ENCODE measurements at places on chromosomes 7 and 10.

DNA sequence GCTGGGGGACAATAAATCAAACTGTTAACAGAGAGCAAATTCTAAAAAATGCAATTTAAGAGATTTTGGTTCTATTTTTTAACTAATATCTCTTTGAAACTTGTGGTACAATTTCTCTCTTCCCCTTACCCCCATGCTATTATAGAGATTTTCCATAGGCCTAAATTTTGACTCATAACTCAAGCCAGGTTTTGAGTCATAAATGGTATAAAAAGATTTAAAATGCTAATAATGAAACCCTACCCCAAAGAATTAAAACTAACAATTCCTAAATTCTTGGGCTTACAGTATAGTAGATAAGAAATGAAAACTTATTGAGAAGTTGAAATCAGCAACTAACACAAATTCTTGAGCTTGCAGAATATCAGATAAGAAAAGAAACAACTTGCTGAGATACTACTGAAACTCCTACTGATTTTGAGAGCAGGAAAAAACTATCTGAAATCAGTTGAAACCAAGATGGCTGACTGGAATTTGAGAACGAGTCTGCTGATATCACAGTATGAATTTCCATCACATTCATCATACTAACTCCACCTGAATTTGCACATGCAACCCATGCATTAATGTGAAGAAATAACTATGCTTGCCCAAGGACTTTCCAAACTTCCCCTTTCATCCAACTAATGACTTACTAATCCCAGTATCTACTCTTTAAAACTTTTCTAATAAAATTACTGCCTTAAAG is 36.3 kb downstream of the POT1 start:
- DNase-seq: no peak

DNA sequence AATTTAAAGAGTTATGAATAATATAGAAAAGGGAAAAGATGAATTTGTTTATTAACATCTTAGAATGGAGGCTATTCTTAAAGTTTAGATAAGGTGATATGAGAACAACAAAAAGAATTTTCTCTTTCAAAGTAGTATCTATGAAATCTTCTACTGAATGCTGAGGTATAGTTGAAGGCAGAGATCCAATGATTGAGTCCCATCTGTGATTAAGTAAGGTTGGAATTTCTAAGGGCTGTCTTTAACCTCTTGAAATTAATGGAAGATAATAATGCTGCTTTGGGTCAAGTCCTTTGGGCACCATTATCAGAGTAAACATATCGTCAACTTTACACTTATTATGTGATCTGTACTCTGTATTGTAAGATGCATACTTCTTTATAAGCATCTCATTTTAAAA is 307.9 kb downstream of the PRKG1 start:
- DNase-seq: no peak

GRCh38 chr10:18684416-18684815 is 25.2 kb downstream of the ARL5B start:
- DNase-seq: no peak

- no peak for DNase-seq
These were observed 311.6 kb downstream of the EXOC4 start for GRCh38 chr7:133564484-133564883.

GRCh38 chr7:111743244-111743847 is 181.1 kb upstream of the IMMP2L start:
- DNase-seq: no peak

DNA sequence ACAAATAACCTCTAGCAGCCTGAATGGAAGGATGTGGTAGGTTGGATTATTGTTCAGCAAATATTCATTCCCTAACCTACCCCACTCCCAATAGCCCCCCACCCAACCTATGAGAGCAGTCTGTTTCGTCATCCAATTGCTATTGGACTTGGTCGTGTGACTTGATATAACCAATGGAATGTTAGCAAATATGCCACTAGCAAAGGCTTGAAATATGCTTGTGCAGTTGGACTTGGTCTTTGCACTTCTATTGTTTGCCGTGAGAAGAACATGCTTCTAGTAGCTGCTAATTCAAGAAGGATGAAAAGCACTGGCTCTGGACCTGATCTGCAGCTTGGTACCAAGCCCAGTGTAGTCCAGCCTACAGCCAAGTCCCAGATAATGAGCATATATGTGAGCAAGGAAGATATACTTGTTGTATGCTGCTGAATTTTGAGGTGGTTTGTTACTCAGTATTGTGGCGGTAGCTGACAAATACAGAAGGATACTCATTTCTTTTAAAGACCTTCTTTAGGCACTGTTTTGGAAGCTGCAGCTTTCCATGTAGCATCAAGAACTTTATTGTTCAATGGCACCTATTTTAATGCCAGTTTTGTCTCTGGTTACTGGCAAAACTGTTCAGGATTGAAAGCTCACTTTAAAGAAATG is 180.4 kb downstream of the EXOC4 start:
- no peak for DNase-seq

DNA sequence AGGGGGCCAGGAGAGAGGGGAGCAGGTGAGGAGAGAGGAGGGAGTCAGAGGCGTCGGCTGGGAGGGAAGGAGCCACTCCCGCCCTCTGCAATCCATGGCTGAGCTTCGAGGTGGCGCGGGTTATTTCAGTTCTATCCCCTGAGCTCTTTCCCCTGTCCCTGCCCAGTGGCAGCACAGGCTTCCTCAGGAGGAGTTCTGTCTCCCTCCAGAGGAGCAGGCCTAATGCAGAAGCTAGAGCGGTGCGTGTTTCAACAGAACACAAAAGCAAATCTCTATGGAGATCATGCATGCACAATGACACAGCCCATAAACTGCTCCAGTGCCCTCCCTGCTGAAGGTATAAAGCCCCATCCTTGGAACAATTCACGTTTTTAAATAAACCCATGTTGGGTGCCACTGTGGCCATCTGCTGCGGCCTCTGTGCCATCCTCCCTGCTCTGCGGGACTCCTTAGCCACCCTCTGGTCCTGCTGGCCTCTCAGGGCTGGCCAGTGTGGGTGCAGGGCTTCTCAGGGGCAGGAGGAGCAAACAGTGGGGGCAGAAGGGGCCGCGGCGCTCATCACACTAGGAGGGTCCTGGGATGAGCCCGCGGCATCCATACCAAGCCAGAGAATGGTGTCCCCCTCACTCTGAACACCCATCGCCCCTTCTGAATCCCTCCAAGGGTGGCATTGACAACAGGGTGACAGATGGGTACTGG is 192.6 kb upstream of the LYZL2 start:
- DNase-seq: no peak

DNA sequence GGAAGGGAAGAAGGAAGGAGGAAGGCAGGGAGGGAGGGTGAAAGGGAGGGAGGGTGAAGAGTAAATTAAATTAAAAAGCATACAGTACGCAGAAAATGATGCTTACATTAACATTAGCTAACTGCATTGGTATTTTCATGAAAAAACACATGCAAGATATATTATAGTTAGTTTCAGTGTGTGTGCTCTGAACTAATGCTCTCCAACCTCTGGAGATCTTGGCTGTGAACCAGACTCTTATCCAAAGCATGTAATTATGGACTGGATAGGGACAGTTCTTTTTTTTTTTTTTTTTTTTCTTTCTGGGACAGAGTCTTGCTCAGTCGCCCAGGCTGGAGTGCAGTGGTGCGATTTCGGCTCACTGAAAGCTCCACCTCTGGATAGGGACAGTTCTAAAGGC is 357.0 kb downstream of the FRMD4A start:
- DNase-seq: no peak

- peak; percentile 40 for DNase-seq
These were observed 29.8 kb downstream of the RSU1 start for GRCh38 chr10:16787361-16787791.

DNA sequence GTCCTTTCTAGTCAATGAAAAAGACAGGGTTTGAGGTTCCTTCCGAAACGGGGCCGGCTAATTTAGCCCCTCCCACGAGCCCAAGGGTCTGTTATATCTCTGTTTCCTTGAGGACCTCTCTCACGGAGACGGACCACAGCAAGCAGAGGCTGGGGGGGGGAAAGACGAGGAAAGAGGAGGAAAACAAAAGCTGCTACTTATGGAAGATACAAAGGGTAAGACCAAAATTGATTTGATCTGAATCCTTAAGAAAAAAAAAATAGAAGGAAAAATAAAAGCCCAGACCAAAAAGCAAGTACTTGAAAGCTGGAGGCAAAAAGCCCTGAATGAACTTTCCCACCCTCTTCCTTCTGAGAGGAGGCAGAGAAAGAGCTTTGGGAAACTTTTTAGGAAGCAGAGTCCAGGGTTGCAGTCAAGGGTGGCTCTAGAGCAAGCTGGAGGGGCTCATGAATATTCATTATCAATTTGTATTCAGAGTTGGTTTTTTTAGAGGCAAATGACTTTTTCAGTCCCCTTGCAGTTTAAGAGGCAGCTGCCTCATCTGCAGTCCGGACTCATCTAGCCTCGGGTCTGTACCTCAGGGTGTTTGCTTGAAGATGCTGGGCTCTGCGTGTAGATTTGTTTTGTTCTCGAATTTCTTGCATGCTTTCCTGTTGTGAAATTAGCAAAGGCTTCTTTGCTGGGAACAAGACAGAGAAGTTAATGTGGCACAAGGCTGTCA is at the start of gene ENTPD1:
Gene ENTPD1, plus strand, starts transcription at position 123 of the 721 bp plus-strand sequence. Its CDS starts 77 bp downstream, at position 200.
- no peak for DNase-seq

GRCh38 chr10:11462071-11462470 is 149.4 kb downstream of the USP6NL start:
- no peak for DNase-seq

GRCh38 chr10:130111852-130112180 is 1.2 kb upstream of the C10orf143 start:
- no peak for DNase-seq

- no peak for DNase-seq
These were observed 238.9 kb upstream of the PLXDC2 start for GRCh38 chr10:19577381-19577780.

DNA sequence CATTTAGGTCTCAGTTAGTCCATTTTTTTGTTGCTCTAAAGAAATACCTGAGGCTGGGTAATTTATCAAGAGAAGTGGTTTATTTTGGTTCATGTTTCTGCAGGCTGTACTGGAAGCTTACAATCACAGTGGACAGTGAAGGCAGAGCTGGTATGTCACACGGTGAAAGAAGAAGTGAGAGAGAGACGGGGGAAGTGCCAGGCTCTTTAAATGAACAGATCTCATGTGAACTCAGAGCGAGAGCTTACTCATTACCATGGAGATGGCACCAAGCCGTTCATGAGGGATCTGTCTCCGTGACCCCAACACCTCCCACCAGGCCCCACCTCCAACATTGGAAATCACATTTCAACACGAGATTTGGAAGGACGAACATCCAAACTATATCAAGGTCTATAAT is 18.9 kb upstream of the PNLIPRP3 start:
- DNase-seq: no peak

DNA sequence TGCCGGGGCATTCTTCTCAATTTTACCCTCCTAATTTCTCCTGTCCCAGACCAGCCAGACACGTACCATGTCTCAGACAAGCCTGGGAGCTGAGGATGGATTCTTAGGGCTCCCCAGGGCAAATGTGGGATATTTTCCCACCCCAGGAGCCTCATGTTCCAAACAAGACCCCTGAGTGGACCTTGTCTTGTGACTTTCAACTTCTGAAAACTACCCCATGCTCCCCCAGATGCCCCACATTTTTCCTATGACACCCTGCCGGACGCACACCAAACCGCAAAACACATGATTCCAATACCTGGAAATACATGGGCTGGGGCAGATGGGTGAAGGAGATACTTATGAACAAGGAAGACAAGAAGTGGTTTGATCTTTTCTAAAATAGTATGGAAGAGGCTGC is 874 bp downstream of the GIMAP5 start:
- no peak for DNase-seq

GRCh38 chr7:158161194-158161593 is 426.4 kb downstream of the PTPRN2 start:
- DNase-seq: no peak

DNA sequence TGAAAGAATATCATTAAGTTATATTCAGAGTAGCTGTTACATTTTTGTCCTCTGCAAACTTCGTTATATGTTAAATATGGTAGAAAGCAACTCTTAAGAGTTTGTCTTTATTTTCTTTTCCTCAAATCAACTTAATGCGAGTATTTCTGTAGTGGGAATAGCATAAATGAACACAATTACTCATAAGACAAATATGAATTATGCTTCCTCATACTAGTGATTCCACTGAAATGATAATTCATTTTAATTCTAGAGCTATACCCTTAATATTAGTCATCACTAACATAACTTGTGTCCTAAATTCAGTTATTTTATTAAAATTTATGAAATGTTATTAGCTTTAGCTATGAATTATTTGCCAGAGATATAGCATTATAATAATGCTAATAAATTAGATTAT is 820.6 kb upstream of the KCND2 start:
- DNase-seq: no peak

- no peak for DNase-seq
These were observed 22.3 kb downstream of the MAP3K8 start for GRCh38 chr10:30456266-30456665.

DNA sequence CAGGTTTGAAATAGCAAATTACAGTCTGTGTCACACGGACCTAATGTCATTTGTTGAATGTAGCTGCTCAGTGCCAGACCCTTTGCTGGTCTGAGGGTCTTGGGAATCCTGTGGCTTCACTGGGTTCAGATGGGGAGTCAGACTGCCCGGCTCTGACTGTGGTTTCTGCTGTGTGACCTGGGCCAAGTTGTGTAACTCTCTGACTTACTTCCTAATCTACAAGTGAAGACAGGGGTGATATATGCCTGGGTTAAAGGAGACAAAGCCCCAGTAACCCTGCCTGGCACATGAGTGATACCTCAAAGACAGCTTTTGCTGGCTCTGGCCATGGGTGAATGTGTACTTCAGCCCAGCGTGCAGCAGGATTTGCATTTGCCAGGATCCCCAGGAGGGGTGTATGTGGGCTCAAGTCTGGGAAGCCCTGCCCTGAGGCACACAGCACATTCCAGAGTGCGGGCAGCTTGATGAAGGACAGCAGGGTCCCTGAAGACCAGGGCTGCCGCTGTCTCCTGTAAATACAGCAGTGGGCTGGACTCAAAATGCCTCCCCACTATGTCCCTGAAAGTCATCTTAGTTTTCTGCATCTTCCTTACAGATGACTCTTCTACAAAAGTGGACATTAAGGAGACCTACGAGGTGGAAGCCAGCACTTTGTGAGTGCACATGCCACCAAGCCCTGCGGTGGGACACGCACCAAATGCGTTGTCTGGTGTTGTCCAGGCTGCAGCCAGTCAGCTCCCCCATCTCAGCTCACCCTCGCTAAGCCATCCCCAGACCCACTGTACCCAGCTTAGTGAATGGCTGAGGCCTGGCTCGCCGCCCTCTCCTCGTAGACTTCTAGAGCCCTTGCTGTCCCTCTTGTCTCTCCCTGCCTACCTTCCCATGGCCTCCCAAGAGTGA is 16.4 kb downstream of the NACAD start:
- DNase-seq: no peak

- no peak for DNase-seq
These were observed 94.2 kb downstream of the NKX6-2 start for GRCh38 chr10:132691711-132692153.

- DNase-seq: no peak
These were observed 495.9 kb downstream of the XPNPEP1 start for GRCh38 chr10:109427411-109427810.

DNA sequence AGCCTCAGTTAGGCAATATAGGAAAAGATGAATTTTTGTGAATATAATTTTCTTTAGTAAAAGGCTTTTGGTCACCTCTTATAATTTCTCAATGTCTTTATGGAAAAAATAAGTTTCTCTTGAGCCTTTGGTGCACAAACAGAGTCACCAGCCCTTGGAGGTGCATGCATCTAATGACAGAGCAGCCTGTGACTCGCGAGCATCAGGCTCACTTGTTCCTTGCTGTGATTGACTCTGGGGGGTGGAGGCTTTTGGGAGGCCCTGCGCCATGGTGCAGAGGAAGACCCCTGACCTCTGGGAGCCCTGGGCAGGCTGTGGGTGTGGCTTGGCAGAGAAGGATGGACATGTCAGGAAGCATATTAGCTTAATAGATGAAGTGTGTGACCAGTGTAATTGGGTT is 60.2 kb downstream of the FIGNL1 start:
- DNase-seq: no peak

- no peak for DNase-seq
These were observed 10.1 kb downstream of the CNOT4 start for GRCh38 chr7:135499818-135500217.

All from stimulated activated CD8-positive, alpha-beta memory T cell treated with anti-CD3 and anti-CD28 coated beads, Interleukin-15, amount 100 ng/mL, for 1 hour (primary cell).